ENCODE measurements at places on chromosomes 13 and 19.

GRCh38 chr13:113483504-113484293 lies 6.8 kb downstream of the DCUN1D2 start:
- peak; percentile 70 for DNase-seq

DNA sequence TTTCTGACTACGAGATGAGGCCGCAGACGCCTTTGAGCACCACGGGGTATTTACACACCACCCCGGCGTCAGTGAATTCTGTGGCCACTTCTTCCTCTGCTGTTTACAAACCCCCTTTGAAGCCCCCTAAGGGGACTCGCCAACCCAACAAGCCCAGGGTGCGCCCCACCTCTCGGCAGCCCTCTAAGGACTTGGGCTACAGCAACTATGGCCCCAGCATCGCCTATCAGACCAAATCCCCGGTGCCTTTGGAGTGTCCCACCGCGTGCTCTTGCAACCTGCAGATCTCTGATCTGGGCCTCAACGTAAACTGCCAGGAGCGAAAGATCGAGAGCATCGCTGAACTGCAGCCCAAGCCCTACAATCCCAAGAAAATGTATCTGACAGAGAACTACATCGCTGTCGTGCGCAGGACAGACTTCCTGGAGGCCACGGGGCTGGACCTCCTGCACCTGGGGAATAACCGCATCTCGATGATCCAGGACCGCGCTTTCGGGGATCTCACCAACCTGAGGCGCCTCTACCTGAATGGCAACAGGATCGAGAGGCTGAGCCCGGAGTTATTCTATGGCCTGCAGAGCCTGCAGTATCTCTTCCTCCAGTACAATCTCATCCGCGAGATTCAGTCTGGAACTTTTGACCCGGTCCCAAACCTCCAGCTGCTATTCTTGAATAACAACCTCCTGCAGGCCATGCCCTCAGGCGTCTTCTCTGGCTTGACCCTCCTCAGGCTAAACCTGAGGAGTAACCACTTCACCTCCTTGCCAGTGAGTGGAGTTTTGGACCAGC lies 5.3 kb downstream of the SLITRK5 start:
- DNase-seq = no peak

DNA sequence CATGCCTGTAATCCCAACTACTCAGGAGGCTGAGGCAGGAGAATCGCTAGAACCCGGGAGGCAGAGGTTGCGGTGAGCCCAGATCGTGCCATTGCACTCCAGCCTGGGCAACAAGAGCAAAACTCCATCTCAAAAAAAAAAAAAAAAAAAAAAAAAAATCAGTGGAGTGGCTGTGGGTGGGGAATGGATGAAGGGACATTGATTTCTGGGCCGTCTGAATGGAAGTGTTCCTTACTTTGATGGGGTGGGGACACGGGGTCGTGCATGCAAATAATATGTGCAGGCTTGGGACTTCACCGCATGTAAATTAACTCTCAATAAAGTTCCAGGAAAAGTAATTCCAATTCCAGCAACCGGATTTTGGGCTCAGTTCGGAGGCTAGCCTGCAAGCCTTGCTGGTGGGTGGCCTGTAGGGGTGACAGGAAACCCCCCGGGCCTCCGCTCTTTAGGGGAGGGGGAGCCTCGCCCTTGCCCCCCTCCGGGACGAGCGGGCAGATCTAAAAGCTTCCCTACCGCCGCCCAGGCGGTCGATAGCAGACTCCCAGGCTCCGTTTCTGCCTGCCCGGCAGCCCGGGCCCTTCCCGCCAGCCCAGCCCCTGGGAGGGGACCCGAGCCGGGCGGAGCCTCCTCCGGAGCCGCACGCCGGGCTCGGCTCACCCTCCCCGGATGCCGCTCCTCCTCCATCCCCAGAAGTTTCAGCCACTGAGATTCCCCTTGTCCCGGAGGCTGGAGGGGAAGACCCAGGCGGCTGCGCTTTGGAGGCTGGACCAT lies 48.0 kb upstream of the ADGRE5 start:
- no peak for DNase-seq

DNA sequence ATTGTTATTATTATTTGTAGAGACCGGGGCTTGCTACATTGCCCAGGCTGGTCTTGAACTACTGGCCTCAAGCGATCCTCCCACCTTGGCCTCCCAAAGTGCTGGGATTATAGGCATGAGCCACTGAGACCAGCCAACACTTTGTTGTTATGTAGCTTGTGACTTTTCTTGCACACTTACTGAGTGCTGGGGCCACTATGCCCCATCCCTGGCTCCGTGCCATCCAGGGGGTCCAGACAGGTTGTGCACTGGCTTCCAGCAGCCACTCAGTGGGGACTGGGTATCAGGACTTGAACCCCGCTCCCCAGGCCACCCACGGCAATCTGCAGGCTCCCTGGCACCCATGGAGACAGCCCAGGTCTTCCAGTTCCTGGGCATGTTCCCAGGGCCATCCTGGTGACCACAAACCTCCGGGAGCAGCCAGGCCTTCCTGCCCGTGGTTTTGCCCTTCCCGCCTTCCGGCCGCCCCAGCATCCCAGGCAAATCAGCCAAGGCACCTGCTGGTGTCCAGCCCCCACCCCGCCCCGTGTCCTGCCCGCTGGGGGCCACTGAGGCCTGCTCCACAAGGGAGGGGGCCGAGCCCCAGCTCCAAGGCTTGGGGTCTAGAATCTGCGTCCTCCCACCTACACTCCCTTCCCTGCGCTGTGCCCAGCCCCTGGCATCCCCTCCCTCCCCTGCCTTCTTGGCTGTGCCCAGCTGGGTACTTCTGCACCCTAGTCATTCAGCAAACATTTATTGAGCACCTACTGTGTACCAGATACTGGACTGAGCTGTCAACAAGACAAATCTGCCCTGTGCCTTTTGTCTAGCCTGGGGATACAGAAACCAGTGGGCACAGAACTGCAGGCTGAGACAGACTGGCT lies 23.7 kb upstream of the SEMA6B start:
- no peak for DNase-seq

GRCh38 chr19:1944088-1944915 lies 3.3 kb downstream of the CSNK1G2 start:
- no peak for DNase-seq

- DNase-seq = no peak
These were observed 1268.2 kb downstream of the SLITRK1 start for GRCh38 chr13:82614086-82614485.

DNA sequence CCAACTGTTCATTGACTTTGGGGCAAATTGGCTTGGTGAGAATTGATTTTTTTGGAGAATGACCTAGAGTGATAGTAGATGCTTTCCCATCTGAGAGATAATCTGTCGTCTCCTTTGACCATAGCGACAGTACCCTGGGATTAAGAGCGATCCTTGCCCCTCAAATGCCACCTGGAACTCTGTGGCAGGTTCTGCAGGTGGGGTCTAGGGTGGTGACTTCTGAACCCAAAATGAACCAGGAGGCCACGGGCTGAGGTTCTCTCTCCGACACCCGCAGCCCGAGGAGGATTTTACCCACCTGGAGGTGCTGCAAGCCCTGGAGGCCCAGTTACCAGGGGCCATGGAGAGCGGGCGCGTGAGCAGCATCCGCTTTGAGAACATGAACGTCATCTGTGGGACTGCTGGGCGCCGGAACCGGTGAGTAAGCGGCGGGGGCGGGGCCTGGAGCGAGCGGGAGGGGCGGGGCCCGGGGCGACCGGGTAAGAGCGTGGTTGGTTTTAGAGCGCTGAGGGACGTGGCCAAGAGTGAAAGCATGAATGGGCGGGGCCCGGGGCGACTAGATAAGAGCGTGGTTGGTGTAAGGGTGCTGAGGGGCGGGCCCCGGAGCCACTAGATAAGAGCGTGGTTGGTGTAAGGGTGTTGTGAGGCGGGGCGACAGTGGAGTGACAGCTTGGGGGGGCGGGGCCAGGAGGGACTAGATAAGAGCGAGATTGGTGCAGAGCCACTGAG lies 8.6 kb downstream of the C19orf81 start:
- DNase-seq = peak; percentile 100

DNA sequence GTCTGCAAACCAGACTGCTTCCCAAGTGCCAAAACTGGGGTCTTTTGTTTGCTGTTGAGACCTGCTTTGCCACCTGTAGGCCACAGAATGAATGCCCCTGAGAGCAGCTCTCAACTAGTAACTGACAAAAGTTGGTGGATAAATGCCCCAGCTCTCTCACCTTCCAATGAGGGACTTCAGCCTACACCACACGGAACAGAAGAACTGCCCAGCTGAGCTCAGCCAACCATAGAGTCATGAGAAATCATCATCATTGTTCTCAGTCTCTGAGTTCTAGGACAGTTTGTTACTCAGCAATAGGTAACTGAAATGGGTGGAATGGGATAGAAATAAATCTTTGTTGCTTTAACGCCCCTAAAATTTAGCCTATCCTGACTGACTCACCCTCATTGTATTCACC lies 59.1 kb upstream of the MRI1 start:
- DNase-seq = no peak

DNA sequence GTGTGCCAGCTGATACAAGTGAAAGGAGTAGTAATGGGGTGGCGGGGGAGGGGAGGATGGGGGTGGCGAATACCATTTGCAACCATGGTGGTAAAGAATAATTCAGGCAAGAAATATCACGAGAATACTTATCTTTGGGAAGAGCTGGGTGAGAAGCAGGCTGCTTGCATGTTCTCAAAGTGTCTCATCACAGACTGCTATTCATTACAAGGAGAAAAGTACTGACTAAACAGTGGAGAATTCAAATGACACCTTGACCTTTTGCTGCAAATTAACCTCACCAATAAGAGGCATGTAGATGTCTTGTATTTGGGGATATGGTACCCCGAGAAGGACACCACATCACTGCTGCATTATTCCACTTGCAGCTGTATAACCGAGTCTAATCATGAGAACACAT lies 585.7 kb upstream of the GPC6 start:
- DNase-seq = no peak

DNA sequence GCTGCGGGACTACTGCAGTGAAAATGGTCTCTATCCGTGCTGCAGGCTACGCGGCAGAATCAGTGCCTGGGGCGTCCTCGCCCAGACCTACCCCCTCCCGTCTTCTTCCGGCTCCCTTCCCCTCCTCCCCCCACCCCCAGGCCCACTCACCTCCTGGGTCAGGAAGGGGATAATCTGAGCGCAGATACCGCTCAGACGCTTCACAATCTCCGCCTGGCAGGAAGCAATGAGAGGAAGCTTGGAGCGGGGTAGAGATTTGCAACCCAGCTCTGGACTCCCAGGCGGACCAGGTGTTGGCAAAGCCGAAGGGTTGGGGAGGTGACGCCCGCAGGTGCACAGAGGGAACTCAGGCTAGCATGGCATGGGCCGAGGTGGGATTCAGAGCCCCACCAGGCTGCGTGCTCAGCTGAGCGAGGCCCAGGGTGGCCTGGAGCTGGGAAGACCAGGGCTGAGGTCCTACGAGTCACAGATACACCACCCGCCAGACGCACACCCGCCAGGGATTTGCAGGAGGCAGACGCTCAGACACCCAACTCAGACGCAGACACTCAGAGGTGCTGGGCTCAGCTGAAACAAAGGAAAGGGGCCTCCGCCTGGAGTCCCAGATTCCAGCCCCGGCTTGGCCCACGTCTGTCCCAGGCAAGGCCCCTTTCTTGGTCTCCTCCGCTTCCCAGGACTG lies 4.1 kb downstream of the TLE2 start:
- DNase-seq = peak; percentile 48

- DNase-seq = no peak
These were observed 9.2 kb upstream of the NCCRP1 start for GRCh38 chr19:39187552-39187943.

- peak; percentile 17 for DNase-seq
These were observed 1.7 kb upstream of the ANKRD10 start for GRCh38 chr13:110916301-110917142.

DNA sequence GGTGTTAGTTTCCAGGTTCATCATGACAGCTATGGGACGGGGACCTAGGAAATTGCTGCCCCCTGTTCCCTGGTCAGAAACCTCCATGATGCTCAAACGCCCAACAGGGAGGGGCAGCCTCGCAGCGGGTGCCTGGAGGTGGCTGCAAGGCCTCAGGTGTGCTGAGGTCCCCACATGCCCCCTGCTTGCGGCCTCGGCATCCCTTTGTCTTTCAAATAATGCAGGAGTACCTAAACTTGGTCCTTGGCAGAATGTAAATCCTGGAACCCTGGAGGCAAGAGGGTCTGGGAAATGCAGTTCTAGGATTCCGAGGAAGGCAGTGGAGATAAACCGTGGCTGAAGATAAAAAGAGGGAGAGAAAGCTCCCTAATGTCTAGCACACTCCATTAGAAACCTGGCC lies 52.4 kb downstream of the SKA3 start:
- DNase-seq = no peak

- DNase-seq = peak; percentile 67
These were observed 6.0 kb downstream of the AKT2 start for GRCh38 chr19:40279120-40279551.

DNA sequence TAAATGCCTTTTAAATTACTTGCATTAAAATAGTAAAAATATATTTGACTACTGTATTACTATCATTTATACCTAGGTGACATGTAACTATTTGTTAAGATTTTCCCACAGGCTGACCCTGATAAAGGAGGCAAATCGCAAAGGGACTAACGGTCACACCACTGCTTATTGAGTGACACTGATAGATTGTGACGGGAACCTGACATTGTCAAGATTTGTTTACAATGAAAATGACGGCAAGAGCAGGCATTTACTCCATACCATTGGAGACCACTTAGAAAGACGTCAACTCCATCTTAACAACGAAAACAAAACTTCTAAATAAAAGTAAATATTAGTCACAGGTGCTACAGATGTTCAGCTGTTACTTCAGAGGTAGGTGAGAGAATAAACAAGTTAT lies 289.0 kb downstream of the DACH1 start:
- DNase-seq = no peak

GRCh38 chr19:41299755-41300089 lies 10.2 kb upstream of the CCDC97 start:
- no peak for DNase-seq

- peak; percentile 50 for DNase-seq
These were observed 7.9 kb downstream of the OPA3 start for GRCh38 chr19:45576682-45577081.

- no peak for DNase-seq
These were observed 277.8 kb downstream of the FOXO1 start for GRCh38 chr13:40388617-40389016.

DNA sequence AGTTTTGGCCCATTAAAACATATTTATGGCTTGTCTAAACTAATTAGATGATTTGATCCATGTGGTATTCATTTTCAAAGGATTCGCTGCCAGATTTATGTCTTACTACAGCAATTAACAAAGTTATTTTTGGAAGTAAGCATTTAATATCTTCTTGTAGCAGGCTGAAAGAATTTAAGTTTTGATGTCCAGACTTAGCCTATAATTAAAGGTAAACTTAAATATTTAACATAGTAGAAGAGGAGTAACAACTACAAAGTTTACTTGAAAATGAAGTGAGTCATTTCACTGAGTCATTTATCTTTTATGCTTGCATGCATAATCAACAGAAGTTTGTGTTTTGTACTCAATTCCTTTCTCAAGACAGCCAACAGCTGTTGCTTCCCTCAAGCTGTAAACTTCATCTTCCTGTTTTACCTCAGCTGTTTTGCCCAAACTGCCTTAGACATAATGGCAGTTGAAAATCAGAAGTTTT lies 58.1 kb downstream of the EDNRB start:
- DNase-seq = no peak

GRCh38 chr13:34671137-34671536 lies 270.9 kb upstream of the NBEA start:
- DNase-seq = peak; percentile 98

GRCh38 chr13:113927661-113928581 lies 46.0 kb downstream of the C13orf46 start:
- DNase-seq = no peak

Data from G401 (cell line).